Frontal cortex (tissue), 4 donors: ENCODE measurements at places on chromosomes 1 and 21. TPM values are rescaled to one million over a fixed set of nuclear protein-coding genes. Genes with fewer than 3 reads are reported as not detected.

The GBP1 gene
- 1.2 TPM for total RNA-seq

The SLAMF1 gene
- not detected for total RNA-seq

The NHLH1 gene
- 0.41 TPM for total RNA-seq

The YBX1 gene
- 1,693 TPM for total RNA-seq

The FAM151A gene
- total RNA-seq, result not detected

The SOX13 gene
- total RNA-seq, result 1.6 TPM

The CD34 gene
- total RNA-seq, result 0.82 TPM

The SPATC1L gene
- 4.9 TPM for total RNA-seq

The CORT gene
- 4.9 TPM for total RNA-seq
